ENCODE measurements at places on chromosomes 16 and 17.

GRCh38 chr16:31377210-31377903, 15.8 kb upstream of the ITGAD start:
- no peak for DNase-seq

GRCh38 chr17:57553991-57554825, 190.9 kb downstream of the CCDC182 start:
- DNase-seq = no peak

DNA sequence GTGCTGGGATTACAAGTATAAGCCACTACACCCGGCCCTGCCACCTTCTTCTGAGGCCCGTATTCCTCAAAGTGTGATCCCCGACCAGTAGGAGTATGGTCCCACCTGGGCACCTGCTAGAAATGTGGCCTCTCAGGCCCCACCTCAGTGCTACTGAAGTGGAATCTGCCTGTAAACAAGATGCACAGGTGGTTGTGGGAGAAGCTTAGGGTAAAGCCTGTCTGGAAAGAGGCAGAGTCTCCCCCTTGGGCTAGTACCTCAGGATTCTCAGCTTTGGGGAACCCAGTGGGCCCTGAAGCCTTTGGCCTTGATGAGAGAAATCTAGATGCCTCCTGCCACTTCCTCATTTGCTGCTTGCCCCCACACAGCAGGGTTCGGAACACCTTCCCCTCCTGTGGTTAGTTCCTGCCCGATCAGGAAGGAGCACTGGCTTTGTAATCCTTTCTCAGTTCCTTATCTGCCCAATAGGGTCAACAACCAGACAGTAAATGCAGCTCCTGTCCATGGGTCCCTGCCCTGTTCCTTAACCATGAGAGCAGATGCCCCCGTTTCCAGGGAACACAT, 25.2 kb downstream of the TK2 start:
- DNase-seq = peak; percentile 32

- DNase-seq = no peak
Measured at GRCh38 chr16:75024594-75024993, 25.8 kb downstream of the ZNRF1 start.

DNA sequence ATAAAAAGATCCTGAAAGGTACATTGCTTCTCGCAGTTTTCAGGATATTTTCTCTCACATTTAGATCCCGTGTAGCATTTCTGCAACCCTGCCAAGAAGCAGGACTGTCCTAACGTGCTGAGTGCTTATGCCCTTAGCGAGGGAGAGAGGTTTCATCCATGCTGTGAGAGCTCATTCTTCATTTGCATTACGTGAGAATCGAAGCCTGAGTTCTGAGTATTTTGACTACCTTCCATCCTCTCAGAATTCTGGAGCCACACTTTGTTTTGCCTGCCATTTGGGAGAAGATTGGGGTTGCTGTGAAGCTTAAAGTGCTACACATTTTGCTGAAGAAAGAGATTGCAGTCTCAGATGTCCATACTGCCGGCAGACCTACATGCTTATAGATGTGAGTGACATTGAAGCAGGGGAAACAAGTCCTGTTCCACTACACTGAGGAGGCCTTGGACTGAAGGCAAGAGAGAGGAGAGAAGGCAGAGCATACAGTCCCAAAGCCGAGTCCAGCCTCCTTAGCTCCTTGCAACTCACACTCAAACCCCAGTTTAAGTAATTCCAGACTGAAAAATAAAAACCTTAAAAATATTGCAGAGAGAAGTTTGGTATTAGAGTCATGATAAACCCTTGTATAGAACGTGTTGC, 183.0 kb downstream of the PRKCA start:
- no peak for DNase-seq

DNA sequence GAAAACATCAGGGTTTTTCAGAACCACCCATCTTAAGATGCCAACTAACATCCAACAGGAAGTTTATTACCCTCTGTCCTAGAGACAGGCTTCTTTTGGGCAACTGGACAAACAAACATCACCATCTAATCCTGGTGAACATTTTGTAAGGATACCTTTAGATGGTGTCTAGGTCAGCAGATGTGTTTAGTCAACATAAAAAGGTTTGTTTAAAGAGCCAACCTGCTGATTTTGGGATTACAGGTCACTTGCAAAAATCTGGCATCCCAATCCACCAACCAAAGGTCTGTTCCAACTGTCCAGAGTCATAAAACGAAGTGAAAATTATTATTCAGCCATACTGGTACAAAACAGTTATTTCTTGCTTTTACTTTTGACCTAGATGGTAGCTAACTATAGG, 145.2 kb upstream of the C17orf78 start:
- DNase-seq = no peak

GRCh38 chr17:39769974-39770587, 32.3 kb downstream of the GRB7 start:
- no peak for DNase-seq

GRCh38 chr17:30952638-30953393, 18.0 kb upstream of the RNF135 start:
- DNase-seq = no peak

GRCh38 chr17:73765824-73766563, 121.7 kb upstream of the SDK2 start:
- DNase-seq = no peak

- no peak for DNase-seq
Measured at GRCh38 chr16:52456368-52456767, 90.6 kb downstream of the TOX3 start.

GRCh38 chr16:4200781-4201137, 41.1 kb downstream of the SRL start:
- no peak for DNase-seq

DNA sequence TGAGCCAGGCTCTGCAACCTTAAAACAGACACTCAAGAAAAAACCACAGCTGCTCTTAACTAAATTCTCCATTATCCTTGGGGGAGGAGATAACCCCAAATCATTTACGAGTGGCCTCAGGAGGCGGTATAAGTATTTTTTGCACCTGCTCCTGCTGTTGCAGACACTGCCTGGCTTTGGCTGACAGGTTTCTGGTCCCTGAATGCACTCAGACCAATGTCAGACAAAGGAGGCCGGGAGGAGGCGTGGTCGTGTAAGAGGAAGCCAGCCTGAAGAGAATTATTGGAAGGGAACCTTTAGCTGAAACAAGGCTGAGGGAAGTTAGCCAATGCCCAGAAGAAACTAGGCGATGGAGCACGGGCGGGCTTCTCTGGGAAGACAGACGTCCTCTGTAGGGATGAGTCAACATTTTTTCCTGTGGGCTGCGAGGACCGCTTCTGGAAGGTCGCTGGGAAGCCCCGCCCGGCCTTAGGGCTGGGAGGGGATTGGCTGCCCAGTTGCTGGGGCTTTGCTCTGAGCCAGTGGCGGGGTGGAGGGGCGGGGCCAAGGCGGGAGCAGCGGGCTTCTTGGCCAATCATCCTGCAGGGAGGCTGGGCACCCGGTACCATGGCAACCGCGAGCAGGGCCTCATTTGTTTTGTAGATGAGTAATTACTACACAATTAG, 82.3 kb downstream of the CCDC182 start:
- DNase-seq = no peak

- DNase-seq = no peak
Measured at GRCh38 chr17:81329927-81330883, 35.1 kb upstream of the SLC38A10 start.

- no peak for DNase-seq
Measured at GRCh38 chr17:28861393-28862203, 6.8 kb downstream of the ERAL1 start.

GRCh38 chr17:45940826-45941225, 46.5 kb downstream of the MAPT start:
- no peak for DNase-seq

GRCh38 chr16:75580-76501, 2.2 kb upstream of the MPG start:
- peak; percentile 51 for DNase-seq

- no peak for DNase-seq
Measured at GRCh38 chr17:76556765-76557367, 17.0 kb downstream of the PRCD start.

- no peak for DNase-seq
Measured at GRCh38 chr16:51924744-51925143, 622.2 kb downstream of the TOX3 start.

- DNase-seq = no peak
Measured at GRCh38 chr16:86306011-86306644, 204.2 kb upstream of the FOXF1 start.

DNA sequence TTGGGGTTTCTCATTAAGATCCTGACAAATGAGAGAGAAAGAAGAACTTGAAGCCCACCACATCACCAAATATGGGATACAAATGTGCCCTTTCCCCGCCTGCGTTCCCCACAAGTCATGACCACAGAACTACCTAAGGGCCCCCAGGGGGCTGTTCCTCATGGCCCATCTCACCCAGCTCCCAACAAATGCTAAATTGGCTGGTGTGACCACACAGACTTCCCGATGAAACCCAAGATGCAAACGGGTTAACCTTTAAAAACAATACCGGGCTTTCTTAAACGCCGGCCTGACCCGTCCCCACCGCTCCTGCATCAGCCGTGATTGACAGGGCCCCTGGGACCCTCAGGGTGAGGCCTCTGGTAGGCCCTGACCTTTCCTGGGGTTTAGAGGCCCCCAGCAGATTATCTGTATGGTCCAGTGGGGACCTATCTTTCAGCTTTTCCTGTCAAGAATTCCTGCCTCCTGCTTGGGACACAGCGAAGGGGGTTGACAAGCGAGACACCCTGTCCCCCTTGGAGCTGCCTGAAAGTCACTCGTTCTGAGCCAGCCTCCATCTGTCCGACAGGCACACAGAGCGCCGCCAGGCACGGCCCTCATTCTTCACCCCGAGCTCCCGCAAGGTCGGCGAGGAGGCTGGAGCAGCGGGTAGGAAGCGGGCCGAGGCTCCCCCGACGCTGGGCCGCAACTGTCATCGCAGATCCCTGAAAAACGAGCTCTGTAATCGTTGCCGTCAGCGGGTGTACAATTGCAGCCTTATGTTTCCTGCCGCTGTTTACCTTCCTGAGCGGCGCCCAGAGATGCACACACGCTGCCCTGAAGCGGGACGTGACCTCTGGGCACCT, 300.1 kb downstream of the FOXL1 start:
- DNase-seq = no peak

DNA sequence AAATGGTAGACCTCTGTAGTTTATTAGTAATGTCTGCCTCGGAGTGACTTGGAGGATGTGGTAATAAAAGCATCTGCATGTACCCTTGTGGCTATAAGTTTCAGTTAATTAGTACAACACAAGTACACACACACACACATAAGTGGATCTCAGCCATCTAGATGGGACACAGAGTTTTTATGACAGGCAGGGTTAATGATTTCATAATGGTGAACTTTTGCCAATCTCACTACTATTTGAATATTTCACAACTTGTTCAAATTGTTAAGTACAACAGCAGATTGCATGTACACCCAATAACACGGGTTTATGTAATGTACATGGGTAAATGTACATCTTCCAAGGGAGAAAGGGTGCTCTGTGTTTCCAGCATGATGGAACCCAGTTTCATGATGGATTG, 511.3 kb upstream of the HSBP1 start:
- DNase-seq = no peak

- no peak for DNase-seq
Measured at GRCh38 chr16:8961811-8962390, 1.8 kb downstream of the USP7 start.

DNA sequence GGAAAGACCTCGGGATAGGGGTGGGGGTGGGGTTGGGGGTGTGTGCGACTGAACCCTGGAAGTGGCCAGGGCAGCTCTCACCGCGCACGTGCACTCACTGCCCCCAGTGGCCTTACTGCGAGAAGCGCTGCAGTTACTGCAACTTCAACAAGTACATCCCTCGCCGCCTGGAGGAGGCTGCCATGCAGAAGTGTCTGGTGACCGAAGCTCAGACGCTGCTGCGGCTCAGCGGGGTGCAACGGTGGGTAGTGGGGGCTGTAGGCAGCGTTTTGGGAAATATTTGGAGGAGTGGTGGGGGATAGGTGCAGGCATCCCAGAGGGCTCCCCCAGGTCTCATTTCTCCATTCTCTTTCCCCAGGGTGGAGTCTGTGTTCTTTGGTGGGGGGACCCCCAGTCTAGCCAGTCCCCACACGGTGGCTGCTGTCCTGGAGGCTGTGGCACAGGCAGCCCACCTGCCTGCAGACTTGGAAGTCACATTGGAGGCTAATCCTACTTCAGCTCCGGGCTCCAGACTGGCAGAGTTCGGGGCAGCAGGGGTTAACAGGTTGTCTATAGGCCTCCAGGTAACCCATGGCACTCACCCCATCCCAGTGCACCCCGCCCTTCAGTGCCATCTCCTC, 972 bp downstream of the RSAD1 start:
- peak; percentile 30 for DNase-seq

DNA sequence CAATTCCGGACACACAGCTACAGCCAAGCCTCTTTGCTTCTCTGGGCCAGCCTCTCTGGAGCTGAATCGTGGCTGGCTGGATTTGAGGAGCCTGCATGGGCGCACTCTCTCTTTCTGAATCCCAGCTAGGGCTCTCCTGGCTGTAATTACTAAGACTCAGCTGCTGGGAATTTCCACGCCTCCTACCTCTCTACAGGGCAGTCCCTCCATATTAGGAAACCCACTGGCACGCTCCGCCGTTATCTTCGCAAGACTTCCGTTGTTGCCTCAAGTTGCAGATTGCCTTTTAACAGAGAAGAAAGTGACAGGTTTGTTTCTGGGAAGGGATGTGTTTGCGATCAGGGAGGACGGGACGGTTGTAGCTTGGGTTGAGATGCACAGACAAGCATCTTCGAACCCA, 188.4 kb upstream of the NLRP1 start:
- DNase-seq = no peak

GRCh38 chr17:83116311-83116771, 36.9 kb downstream of the METRNL start:
- no peak for DNase-seq

DNA sequence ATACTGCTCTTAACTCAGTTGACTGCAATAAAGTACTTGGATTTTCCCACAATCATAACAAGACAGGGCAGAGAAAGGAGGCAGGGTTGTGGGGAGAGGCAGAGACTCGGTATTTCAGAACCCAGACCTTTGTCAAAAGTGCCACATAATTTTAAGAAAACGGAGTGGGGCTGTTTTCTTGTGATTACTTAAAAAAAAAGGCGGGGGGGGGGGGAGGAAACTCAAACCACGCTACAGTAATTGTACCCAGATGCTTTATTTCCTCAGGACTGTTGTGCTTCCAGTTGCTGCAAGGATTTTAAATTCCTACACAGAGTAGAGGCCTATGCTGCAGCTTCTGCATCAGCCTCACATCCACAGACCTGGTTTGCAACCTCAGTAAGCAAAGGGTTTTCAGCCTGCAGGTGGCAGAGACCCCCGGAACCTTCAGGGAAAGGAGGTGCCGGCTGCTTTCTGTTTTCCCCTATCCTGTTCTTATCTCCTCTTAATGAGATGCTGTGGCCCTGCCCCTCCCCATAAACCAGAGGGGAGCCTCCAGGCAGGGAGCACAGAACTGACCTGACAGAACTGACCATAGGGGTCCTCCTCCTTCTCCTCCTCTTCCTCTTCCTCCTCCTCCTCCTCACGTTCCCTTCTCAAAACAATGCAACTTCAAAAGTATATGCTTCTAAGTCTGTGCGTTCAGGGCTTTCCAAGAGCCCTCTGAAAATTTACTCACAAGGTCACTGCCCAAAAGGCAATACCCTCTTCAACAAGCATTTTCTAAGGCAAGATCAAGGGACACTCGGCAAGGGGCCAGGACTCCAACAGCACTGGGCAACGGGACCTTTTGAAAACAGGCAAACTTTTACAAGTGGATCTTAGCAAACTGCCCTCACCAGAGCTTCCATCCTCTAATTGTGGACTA, 7.5 kb downstream of the AXIN2 start:
- DNase-seq = no peak
